ENCODE measurements at places on chromosomes 6 and 20.

DNA sequence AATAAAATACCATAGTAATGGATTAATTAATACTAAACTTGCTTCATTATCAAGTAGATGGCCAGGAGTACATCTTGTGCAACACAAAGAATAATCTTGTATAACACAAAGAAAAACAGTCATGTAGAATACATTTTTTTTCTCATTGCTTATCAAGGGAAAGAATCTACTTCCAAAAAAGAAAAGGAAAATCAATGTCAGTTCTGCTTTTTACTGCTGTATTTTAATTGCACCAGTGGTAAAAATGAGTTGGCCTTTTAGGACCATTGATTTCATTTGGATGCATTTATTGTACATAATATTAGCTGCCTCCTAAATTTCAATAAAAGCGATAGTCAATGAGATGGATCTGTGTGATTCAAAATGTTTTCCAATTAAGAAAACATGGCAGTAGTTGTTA, 96.9 kb upstream of the BTBD3 start:
- DNase-seq: no peak

DNA sequence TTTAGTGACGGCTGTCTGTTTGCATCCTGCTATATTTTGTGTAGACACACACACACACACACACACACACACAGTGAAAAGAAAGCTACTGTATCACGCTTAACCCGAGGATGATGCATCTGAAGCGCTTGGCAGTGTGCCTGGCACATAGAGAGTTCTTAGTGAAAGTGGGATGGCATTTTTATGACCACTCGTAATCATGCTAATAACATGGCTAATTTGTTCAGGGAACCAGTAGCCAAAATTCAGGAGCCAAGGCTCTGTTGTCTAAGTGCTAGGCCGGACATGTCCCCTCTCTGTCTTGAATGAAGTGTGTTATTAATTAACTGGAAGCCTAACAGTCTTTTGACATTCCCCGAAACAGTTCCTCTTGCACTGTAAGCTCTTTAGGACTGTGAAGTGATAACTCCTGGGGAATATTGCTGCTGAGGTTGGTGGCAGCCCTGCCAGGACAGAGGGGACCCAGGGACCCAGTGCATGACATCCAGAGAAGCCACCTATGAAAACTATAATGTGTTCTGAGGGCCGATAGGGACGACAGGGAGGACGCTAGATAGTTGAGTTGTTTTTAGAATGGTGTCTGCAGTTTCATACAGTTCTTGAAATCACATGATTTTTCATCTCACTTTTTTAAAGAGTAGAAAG, 45.0 kb upstream of the IRF4 start:
- DNase-seq: no peak

GRCh38 chr6:34916348-34916967, 27.4 kb downstream of the ANKS1A start:
- DNase-seq: no peak

DNA sequence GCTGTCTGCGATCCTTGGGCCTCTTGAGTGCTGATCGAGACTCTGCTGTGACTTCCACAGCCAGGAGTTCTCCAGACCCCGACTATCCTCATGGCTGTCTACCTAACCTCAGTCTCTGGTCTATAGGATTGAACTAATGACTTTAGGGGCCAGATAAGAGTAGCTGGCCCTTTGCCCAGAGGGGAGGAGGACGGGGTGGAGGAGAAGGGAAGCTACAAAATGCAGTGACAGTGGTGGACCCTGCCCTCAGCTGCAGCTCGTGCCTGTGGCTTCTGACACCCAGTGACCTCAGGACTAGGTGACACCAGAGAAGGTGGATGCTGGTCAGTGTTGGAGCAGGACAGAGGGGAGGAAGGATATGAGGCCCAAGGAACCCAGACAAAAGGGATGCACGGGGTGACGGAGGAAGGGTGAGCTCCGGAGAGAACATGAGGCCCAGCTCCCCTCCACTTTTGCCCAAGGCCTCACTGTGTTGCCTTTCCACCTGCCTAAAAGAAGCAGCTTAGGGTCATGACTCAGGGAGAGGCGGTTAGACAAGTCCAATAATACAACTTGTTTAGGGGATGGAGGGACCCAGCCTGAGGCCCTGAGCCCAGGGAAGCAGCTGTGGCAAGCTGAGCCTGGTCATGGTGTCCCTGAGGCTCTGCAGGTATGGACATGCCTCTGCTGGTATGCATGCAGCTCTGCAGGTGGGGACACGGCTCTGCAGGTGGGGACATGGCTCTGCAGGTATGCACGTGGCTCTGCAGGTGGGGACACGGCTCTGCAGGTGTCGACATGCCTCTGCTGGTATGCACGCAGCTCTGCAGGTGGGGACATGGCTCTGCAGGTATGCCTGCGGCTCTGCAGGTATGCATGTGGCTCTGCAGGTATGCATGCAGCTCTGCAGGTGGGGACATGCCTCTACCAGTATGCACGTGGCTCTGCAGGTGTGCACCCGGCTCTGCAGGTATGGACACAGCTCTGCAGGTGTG, 67.7 kb downstream of the SYNJ2 start:
- peak; percentile 29 for DNase-seq

- DNase-seq: no peak
Measured at GRCh38 chr6:116030770-116031169, 29.9 kb downstream of the FRK start.

- DNase-seq: peak; percentile 72
Measured at GRCh38 chr20:36544134-36545018, 3.1 kb downstream of the MYL9 start.

- DNase-seq: no peak
Measured at GRCh38 chr6:144263786-144264185, 21.3 kb upstream of the UTRN start.

DNA sequence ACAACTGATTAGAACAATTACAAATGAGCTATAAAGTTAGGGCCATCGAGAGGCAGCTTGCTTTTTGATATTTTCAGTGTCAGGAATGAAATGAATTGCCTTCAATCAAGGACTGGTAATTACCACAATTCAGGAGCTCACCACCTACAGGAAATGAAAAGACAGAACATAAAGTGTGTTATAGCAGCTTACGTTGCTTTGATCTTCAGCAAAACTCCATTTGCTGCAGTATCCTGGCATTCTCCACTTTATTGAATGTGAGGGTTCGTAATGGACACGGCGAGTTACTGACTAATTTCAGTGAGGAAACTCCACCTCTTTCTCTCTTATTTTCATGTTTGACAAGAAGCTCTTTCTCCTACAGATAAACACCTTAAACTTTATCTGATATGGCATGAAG, 440.0 kb upstream of the HSF2 start:
- DNase-seq: no peak

GRCh38 chr6:163459007-163459406, 44.5 kb downstream of the QKI start:
- DNase-seq: no peak

DNA sequence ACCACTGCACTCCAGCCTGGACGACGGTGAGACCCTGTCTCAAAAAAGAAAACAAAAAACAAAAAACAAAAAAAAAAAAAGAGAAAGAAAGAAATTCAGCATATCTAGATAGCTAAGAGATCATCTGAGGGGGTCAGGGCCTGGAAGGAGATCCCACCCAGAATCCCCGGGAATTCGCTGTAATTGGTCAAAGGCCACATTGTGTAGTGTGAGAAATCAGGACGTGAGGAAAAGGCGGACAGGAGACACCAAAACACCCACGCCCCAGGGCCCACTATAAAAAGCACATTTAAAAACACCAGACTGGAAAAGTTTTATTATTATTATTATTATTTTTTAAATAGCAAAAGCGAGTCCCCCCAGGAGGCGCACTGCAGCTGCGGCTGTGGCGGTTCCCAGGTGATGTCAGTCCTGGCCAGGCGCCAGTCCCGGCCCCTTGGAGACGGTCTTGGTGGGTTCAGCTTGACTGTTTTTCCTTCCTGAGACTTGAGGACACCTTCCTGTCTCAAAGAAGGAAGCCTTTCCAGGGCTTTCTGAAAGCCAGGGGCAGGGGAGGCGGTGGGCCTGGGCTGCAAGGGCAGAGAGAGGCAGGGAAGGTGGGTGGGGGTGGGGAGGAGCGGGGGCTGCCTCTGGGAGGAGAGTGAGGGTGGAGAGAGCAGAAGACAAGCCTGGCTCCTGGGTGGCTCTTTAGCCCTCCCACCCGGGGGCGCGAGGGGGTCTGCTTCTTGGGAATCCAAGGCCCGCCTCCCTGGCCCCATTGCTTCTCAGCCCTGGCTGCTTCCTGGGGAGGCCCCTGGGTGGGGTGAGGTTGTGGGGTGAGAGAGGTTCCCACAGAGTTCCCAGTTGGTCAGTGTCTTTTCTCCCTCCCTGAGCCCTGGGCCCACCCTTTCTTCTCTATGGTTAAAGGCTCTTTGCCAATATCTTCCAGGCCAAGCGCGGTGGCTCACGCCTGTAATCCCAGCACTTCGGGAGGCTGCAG, 14.5 kb downstream of the TCF15 start:
- no peak for DNase-seq

DNA sequence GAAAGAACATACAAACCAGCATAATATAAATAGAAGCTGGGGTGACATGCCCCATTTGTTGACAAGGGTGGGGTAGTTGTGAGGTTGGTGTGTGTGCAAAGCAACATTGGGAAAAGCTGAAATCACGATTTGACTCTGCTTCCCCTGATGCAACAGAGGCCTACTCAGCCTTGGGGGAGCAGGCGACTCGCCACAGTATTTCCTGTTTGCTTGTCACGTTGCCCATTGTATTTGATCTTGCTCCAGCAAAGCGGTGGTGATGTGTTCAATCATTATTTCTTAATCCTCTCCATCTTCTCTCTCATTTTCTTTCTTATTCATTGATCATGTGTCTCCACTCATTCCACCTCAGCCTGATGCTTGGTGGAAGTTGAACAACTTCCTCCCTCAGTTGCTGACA, 165.8 kb upstream of the CITED2 start:
- DNase-seq: no peak

GRCh38 chr6:3575166-3575565, 118.3 kb upstream of the SLC22A23 start:
- DNase-seq: no peak

- DNase-seq: no peak
Measured at GRCh38 chr20:23203951-23204730, 118.0 kb upstream of the CD93 start.

DNA sequence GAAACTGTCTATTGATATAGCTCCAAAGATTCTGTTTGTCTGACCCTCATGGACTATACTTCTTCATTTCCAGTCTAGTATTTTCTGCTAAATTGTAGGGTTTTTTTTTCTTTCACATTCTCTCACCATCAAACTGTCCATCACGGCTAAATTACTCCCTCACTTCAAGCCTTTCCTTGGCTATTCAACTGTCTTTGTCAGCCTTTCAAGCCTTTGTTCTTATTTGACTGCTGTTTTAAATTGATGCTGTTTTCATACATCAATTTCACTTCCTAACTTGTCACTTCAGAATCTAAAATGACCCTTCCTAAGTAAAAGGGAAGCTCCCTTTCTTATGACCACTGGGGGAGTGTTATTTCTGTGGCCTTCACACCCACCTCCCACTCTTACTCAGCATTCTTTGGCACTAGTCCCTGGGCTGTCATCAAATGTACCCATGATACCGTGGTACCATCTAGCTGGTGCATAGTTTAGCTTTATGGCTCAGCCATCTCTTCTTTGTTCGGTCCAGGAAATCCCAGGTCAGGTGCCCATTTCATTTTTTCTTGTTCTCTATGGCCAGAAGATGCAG, 8.6 kb downstream of the GJA1 start:
- DNase-seq: no peak

DNA sequence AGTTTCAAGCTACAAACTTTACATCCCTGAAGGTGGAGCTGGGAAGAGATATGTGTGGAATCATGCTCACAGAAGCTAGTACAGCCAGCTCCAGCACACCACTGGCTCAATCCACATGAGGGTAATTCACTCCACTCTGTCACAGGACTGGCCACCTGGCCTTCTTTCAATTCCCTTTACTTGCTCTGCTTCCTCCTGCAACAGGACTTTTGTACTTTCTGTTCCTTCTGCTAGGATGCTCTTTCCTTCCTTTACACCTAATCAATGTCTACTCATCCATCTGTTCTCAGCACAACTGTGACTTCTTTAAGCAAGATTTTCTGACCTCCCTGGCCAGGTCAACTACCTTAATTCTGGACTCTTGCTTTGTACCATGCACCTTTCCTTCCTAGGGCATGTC, 39.4 kb upstream of the MYB start:
- no peak for DNase-seq

GRCh38 chr20:13745784-13746183, 38.9 kb downstream of the ESF1 start:
- DNase-seq: no peak

- no peak for DNase-seq
Measured at GRCh38 chr20:24357177-24357576, 112.3 kb upstream of the SYNDIG1 start.

- no peak for DNase-seq
Measured at GRCh38 chr6:145892026-145892425, 72.1 kb downstream of the SHPRH start.

GRCh38 chr6:20943040-20943627, 408.9 kb downstream of the CDKAL1 start:
- DNase-seq: no peak

- DNase-seq: no peak
Measured at GRCh38 chr6:2168480-2168879, 76.9 kb downstream of the GMDS start.

DNA sequence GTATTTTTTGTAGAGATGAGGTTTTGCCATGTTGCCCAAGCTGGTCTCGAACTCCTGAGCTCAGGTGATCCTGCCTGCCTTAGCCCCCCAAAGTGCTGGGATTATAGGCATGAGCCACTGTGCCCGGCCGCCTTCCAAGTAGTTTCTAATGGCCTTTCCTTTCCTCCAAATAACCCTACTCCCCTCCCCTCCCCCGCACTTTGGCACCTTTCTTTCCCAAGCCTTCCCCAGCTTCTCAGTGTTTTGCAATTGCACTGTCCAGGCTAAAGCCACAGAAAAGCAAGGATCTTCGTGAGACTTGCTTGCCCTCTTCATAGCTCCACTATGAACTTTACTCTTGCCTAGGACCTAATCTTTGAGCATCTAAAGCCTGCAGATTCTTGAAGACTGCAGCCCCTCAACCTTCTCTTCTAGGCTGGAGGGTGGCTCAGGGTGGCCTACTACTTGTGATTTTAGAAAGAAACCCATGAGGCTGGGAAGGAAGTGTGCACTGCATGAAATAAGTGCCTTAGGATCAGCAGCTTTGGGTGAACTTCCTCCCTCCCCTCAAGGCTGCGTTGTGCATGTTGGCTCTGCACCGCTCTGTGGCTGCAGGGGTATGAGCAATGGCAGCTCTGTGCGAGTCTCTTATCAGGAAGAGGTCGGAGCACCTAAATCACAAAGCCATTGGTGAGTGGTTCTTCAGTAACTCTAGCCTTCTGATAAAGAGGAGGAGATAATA, 152.4 kb upstream of the SNX9 start:
- DNase-seq: no peak

GRCh38 chr6:3117912-3118352, 579 bp upstream of the BPHL start:
- DNase-seq: no peak

- peak; percentile 82 for DNase-seq
Measured at GRCh38 chr6:28634761-28635546, 109.3 kb downstream of the GPX5 start.

GRCh38 chr20:3759316-3759823, 8.2 kb downstream of the ADISSP start:
- DNase-seq: no peak

GRCh38 chr6:39214846-39215639, 14.2 kb downstream of the KCNK5 start:
- DNase-seq: no peak

- DNase-seq: no peak
Measured at GRCh38 chr6:128712898-128713297, 170.0 kb upstream of the LAMA2 start.

- no peak for DNase-seq
Measured at GRCh38 chr6:17233531-17233930, 47.6 kb upstream of the RBM24 start.

- no peak for DNase-seq
Measured at GRCh38 chr6:37793067-37793466, 26.5 kb upstream of the ZFAND3 start.

Data from NCI-H82 (cell line).